ENCODE measurements at places on chromosomes 1 and 21.

DNA sequence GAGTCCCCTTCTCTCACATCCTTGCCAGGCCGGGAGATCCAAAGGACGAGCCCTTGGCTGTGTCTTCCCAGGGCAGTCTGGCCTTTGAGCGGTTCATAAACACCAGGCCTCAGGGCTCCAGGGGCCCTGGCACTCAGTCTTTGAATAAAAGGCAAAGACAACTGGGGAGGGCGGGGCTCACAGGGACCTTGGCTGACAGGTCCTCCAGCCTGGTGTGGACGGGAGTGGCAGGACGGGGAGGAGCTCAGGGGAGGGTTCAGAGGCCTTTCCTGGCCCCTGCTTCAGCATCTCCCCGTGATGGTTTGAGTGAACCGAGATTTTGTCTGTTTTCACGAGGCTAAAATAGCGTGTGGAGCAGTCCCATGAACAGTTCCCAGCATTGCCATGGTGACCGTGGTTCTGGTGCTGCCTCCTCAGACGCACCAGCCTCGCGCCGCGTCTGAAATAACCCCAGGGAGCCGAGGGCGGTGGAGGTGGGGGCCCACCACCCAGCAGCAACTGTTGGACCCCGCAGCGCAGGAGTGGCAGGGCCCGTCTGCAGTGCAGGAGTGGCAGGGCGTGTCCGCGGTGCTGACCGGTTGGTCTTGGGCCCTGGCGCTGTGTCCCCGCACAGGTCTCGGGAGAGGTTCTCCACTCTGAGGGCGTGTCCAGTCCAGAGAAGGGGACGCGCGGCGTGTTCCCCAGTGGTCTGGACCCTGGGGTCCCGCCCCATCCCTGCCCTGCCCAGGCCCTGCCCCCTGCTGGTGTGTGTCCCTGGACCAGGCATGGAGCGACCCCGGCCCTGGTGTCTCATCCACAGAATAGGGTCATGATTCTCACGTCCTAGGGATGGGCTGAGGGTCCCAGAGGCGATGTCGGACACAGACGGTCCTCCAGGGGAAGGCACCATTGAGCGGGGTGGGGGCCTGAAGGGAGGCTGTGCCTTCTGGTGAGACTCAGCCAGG is 7.1 kb upstream of the PRKCZ start:
- no peak for DNase-seq

GRCh38 chr1:32496127-32496526 is 31.3 kb downstream of the ZBTB8B start:
- DNase-seq: no peak

DNA sequence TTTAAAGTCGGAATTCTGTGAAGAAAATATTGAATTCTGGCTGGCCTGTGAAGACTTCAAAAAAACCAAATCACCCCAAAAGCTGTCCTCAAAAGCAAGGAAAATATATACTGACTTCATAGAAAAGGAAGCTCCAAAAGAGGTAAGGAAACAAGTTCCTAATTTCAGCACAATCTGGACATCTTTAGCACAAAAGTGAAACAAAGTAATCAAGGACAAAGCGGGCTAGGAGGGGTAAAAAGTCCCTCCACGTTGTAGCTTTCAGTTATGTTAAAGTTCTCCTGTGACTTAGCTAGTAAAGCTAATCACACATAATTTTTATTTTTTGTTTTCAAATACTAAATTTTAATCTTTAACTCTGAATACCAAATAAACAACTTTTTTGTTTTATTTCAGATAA is 2.2 kb downstream of the RGS2 start:
- DNase-seq: no peak

DNA sequence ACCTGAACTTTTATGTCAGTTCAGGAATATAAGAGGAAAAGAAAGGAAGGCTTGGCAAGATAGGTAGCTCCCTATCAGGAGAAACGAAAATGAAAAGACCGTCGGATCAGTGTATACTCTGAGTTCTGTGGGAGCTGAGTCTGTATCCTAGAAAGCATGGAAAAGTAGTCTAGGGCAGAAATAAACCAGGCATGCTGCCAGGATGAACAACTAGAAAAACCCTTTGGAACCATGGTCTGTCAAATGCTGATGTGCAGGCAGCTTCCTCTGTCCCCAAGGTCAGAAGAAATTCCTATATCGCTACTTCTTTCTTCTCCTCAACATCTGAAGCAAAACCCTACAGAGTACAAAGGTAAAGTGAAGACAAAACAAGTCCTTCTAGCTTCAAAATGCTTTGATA is 268.8 kb downstream of the ST6GALNAC3 start:
- DNase-seq: no peak

GRCh38 chr1:217373761-217374701 is 256.9 kb downstream of the GPATCH2 start:
- no peak for DNase-seq

DNA sequence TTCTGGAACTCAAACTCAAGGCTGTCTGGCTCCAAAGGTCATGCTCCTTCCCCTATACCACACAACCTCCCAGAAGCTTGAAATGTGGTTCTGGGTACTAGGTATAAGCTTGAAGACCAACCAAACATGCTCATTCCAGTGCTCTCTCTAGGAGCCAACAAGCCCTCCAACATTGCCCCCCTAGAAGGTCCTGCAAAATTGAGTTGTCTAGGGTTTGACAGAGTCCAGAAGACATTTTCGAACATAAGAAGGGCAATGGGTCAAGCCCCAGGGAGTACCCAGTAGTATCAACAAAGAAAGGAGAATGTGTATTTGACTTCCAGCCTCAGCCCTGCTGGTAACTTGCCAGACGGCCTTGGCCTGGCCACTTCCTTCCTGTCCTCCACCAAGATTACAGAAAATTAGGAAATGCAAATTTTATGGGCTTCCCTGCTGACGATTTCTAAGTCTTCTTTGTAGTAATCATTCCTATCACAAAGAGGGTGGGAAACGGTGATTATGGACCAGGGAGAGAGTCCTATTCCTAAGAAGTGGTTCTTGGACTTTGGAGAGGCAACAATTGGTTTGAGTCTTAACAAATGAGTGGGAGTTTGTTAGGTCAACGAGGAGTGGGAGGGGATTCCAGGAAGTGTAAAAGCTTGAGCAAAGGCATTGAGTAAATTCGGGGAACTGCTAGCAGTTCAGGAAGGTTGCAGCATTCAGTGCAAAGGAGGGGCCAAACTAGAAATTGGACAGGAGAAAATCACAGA is 18.7 kb upstream of the SLAMF1 start:
- DNase-seq: no peak

- no peak for DNase-seq
These were observed 70.8 kb downstream of the ADARB1 start for GRCh38 chr21:45145146-45145545.

DNA sequence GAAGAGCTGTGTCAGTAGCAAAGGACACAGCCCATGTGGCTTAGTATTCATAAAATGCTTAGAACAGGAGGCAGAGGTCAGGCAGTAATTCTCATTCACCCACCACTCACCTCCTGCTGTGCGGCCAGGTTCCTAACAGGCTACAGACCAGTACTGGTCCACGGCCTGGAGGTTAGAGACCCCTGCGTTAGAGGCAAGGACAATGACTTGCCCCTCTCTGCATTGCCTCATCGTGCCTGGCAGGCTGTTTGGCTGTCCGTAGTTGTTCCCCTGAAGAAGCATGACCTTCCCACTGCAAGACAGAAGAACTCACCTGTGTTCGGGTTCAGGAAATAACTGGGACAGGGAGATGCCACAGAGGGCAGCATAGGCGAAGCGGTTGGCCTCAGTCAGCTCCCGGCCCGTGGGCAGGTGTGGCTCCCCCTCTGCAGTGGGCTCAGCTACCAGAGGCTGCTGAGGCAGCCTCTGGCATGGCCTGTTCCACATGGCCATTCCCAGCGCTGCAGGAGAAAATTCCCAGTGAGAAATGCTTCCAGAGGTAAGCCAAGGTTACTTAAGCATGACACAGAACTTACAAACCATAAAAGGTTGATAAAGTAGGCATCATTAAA is 19.3 kb downstream of the TMCO4 start:
- no peak for DNase-seq

DNA sequence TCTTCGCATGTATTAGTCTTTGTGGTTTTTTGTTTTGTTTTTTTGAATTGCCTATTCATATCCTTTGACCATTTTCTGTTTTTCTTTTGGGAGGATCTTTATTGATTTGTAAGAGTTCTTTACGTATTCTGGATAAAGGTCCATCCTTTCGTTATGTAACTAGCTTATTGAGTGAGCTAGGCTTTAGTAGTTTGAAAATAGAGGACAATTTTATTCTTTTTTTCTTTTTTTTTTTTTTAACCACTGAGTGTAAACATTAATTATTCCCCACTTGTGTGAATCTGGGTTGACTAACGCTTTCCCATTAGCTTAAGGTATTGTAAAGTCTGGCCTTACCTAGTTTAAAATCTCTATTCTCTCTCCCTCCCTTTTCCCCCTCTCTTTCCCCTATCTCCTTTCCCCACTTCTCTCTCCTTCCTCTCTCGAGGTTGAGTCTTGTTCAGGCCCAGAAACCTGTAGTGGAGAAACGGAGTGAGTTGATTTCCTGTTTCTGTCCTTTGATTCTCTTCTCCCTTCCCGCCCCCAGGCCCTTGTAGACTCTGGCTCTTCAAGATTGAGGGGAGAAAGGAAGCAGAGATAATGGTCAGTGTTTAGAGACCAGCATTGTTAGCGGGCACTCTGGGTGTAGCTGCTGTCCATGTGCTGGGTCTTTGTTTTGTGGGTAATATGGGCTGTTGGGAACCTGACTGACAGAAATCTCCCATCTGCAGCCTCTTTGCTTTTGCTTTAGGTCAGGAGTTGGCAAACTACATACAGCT is 1.5 kb downstream of the MORC3 start:
- DNase-seq: no peak
